ENCODE measurements at places on chromosomes 4 and X.

GRCh38 chr4:127071443-127071842 is 561.3 kb upstream of the INTU start:
- no peak for DNase-seq

DNA sequence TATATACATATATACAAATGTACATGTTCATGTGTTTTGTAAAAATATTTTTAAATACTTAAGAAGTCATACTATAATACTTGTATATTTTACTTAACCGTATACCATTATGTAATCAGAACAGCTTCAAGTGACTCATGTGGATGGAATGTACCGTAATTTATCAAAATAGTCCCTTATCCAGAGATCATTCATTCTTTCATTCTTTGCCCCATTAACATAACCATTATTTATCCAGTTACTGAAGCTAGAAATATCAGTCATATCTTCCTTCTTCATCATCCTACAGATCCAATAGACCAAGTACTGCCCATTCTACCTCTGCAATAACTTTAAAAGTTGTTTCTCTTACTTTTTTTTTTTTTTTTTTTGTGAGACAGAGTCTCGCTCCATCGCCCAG is 164.2 kb downstream of the MAB21L2 start:
- no peak for DNase-seq

DNA sequence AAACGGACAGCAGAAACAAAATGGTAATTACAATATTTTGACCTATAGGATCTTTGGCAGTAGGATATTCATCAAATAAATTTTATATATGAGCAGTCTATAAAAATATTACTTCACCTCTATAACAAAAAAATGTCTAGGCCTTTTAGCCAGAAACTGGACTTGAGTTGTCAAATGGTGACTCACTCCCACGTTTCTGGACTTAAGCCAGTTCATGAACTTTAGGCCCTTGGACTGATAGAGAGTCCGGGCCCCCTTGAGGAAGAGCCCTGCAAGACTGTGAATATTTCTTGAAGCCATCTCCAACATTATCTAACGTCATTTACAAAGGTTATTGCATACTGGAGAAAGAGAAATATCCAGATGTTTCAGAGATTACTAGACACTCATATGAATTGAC is 106.8 kb upstream of the FAM47A start:
- no peak for DNase-seq

DNA sequence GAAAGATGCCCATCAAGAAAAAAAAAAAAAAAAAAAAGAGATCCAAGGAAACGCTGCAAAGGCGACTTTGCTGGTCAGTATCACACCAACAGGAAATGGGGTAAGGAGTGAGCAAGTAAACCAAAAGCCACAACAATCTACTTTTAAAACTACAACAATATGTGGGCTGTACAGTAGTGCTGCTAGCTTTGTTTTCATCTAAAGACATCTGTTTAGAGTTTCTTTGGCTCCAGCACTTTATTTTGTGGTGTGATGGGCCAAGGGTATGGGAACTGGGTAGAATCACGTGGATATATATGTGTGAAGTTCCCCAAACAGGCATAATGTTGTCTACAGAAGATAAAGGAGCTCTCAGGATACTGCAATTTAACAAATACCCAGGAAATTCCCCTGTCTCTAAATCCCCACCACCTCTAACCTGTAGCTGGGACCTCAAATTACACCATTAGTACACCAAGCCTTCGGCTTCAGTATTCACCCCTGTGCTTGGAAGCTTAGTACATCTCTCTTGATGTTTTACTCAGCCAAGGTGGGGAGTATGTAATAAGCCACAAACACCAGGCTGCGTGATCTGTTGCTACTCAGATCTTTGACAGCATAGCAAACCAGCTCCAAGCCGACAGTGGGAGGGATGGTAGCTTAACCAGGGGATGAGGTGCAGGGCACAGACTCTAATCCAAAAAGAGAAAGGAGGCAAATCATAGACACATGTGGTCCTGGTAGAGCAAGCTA is 207.9 kb downstream of the HS6ST2 start:
- DNase-seq, result no peak

DNA sequence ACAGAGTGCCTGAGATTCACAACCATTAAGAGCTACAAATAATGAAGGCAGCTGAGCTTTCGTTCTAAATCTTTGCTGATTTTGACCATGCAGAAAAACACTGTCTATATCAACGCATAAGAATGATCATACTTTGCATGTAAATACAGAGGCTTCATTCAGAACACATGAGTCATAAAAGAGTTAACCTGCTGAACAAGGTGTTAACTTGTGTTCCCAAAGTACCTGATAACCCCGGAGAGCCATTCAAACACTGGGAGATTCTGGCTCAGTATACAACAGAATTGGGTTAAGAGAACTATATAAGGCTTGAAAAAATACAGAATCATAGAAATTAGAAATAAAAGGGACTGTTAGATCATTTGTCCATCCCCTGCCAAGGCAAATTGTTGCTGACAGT is 964.3 kb upstream of the TENM3 start:
- no peak for DNase-seq

DNA sequence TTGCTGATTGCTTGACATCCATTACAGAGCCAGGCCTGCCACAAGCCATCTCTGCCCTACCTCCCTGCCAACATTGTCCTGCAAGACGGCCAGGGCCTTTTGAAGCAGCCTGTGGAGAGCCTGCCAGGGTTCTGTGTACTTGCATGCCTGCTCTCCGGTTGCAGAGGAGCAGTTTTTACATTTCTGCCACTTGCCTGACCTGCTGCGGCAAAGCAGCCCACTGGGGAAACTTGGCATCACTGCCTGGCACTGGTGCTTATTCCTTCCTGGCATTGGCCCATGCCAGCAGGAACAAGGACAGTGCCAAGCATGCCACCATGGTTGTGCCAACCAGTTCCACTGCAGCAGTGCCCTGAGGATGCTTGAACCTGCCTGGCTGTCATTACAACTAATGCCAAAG is 167.1 kb downstream of the NHS start:
- DNase-seq, result no peak

DNA sequence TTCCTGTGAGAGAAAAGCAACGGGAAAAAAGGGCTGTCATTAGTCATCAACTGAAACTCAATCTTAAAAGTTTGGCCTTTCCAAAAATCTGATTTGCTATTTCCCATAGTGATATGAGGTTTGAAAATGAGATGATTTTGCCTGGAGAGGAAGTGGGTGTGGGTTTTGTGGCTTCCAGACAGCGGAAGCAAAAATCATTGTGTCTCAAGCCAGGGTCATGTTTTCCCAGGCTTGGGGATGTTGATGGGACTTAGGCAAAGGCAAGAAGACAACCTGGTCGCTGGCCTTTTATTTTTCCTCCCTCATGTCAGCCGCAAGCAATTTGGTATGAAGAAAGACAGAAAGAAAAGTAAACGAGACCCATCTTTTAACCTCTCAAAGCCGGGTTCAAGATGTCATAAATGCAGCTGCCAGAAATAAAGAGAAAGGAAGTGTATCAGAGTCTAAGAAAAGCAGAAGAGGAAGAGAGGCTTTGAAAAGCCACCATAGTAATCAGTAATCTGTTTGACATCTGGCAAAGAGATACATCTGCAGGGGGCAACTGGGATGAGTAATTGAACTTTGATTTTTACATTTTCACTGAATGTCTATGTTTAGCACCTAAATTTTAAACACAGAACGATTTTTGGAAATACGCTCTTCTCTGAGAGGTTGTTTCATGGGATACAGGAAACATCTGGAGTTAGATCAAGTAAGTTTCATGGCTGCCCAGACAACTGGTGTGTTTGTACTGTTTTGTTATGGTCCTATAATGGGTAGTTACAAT is 521.6 kb upstream of the SLIT2 start:
- DNase-seq, result no peak

GRCh38 chr4:119190354-119190753 is 22.2 kb upstream of the USP53 start:
- DNase-seq, result no peak

- no peak for DNase-seq
These were observed 94.5 kb downstream of the RAPGEF2 start for GRCh38 chr4:159197260-159197884.

GRCh38 chr4:53855581-53856250 is 208.7 kb downstream of the CHIC2 start:
- DNase-seq, result no peak

DNA sequence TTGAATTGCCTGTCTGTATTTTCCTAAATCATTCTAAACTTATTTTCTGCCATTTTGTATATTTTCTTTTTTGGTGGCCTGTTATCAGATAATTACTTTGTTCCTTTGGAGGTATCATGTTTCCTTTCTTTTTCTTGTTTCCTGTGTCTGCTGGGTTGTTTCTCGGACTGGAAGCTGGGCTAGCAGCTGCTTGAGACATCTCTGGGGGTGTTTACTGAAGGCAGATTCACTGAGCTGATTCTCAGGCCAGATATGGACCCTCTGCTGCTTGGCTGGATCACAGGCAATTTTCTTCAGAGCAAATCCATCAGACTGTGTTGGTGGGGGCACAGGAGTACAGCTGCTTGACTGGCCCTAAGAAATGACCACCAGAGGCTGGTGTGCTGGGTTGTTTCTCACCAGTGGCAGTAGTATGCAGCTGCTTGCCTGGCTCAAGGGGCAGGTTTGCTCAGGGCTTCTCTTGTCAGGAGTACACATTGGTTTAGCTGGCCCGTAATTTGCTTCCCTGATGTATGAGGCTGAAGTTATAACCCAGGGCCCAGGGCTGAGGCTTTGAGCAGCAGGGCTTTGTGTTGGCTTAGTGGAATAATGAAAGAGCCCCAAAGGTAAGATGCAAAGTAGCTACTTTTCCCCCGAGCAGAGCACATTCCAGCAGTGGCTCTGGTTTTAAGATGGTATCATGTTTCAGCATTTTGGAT is 680.6 kb downstream of the TECRL start:
- no peak for DNase-seq

GRCh38 chr4:118865091-118865708 is 23.5 kb upstream of the SYNPO2 start:
- DNase-seq, result peak; percentile 79

GRCh38 chr4:110032603-110033002 is 119.9 kb downstream of the EGF start:
- no peak for DNase-seq

GRCh38 chr4:168528131-168528949 is 31.5 kb downstream of the PALLD start:
- no peak for DNase-seq

- no peak for DNase-seq
These were observed 40.7 kb downstream of the NPY5R start for GRCh38 chr4:163384434-163384833.

GRCh38 chr4:61336488-61336887 is 136.4 kb downstream of the ADGRL3 start:
- DNase-seq, result no peak

- DNase-seq, result no peak
These were observed 42.5 kb downstream of the LRBA start for GRCh38 chr4:150972592-150972991.

- DNase-seq, result no peak
These were observed 7.0 kb downstream of the VAMP7 start for GRCh38 chrX:155888139-155888538.

DNA sequence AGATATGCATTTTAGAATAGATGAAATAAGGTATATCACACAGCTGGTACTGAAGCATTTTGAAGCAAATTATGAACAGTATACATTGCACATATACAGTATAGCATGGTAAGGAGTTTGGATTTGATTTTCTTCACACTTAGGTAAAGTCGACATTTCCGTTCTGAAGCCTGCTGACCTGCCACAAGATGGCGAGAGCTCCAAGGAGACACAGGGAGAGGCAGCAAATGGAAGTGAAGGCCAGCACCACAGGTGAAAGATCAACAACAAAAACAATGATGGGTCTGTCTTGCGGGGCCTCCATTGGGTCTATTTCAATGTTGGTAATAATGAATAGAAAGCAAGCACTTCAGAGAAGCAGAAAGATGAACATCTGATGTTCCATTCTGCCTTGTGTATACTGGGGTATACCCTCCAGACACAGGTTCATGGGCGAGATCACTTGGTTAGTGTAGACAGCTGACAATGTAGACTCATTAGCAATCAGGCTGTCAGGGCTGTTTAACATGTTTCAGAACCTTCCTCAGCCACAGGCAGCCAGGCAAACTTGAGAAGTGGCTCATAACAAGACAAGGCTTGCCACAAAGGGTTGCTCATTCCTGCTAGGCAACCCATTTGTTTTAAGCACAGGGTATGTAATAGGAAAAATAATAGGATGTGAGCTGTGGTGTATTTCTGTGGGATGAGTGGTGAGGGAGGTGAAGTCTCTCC is 21.4 kb upstream of the NOX1 start:
- DNase-seq, result peak; percentile 4

- DNase-seq, result no peak
These were observed 71.1 kb upstream of the EFNB1 start for GRCh38 chrX:68757731-68758130.

DNA sequence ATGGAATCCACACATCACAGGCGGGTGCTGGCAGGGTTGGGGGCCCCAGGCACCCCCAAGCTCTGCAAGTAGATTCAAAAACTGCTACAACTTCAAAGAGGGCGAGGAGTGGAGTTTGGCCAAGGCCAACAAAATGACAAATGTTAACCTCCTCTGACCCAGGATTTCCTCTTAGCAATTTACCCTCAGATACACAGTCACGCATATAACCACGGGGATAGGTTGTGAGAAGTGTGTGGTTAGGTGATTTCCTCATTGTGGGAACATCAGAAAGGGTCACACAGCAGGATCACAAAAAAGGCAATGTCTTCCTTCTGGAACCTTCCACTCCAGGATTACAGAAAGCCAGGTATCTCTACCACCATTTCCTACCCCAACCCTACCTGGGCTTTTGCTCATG is 62.4 kb downstream of the C4orf50 start:
- DNase-seq, result no peak

- no peak for DNase-seq
These were observed 218.7 kb upstream of the JADE1 start for GRCh38 chr4:128590773-128591172.

DNA sequence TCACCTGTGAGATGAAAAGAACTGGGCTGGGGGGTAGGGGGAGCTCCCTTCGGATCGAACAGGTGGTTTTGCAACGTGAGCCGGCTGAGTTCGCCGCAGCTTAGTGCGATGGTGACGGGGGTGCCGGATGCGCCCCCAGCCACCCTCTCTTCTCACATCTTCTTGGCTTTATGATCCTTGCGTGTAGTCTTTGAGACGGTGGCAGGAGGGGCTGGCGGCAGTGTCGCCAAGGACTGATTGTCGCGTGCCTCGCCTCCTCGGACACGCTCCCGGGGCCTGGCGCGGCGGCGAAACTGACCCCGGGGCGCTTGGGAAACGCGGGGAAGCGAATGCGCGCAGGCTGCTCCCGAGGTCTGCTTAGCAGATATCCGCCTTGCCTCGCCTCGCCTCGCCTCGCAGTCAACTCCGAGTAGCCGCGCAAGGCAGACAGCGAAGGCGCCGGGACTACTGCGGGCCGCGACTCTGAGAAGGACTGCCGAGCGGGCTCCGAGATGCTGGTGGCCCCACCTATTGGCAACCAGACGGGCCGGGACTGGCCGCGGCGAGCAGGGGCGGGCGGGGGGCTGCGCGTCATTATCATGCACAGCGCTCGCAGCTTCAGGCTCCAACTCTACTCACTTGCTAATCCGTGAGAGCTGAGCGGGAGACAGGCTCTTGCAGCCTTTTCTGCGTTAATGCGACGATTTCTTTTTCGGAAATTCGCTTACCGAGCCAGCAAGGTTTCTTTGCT is 1.5 kb downstream of the GRID2 start:
- DNase-seq, result peak; percentile 39
